Adipocyte (in vitro differentiated cells): ENCODE measurements at places on chromosomes 11 and 22.
A peak's percentile ranks its signal among the peaks of the same experiment; 100 is the strongest.

DNA sequence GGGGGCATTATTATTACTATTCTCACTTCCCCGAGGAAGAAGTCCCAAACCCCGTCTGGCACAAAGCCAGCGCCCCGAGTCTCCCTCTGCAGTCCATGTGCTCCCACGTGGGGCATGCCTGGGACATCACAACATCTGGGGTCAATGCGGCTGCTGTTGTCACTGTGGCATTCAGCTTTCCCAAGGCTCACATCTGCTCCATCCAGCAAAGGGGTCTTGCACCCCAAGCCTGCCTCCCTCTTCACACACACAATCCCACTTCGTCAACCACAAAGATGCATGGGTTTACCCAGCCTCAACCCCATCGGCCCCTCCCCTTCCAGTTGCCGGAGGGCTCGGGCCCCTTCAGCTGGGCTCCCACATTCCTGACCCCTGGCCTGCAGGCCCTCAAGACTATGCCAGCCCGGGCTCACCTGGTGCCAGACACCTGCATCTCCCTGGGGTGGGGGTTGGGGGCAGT is 23.5 kb upstream of the RTN4R start:
- DNase-seq, result no peak

DNA sequence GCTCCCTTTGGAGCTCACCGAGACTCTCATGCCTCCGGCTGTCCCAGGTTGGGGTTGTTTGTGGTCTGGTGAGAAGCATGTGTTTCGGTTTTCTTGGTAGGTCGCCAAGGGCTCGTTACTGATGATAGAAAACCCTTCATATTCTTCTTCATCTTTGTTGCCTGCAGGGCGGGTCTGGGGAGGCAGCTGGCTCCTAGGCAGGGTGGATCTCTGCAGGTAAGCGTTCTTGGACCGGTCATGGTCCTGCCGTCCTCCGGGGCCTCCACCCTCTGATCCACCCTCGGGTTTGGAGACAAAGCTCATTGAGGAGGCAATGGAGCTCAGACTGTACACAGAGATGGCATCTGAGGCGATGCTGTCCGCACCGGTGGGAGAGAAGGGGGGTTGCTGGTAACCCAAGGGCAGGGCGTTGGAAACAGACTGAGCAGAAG is 64.3 kb upstream of the PITPNB start:
- no peak for DNase-seq

DNA sequence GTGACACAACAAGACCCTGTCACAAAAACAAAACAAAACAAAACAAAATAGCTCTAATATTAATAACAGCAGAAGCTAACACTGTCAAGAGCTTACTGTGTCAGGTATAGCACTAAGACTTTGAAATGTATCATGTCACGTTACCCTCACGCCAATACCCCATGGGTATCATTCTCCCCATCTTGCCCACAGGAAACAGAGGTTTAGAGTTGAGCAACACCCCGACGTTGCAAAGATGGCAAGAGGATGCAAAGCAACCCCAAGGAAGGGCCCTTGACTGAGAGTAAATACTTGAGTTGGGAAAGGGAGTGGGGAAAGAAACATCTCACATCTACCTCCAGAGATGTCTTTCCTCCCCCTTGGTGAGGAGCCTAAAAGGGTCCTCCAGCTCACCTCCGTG is 366.8 kb downstream of the LARGE1 start:
- no peak for DNase-seq

DNA sequence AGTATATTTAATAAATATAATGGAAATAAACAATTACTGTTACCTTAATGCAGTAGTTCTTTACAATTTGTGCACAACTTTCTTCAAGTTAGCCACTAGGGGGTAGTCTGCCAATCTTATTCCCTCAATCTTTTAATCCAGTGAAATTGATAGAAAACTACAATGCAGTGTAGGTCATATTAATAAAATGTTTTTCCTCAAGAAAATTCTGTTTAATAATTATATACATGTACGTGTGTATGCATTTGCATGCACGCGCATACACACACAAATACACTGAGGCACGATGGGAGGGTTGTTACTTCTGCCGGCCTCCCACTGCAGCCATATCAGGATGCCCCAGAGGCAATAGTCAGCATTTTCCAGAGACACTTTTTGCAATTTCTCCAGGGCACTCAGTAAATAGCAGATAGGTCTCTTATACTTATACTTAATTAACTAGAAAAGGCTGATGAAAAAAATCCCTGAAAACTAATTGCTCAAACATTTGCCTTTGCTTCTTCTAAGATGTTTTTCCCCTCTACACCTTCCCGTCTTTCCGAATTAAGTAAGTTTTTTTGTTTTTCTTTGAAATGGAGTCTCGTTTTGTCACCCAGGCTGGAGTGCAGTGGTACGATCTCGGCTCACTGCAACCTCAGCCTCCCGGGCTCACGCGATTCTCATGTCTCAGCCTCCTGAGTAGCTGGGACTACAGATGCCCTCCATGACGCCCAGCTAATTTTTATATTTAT is 3.1 kb downstream of the GAB2 start:
- DNase-seq, result peak; percentile 73

- DNase-seq, result peak; percentile 47
Observed at GRCh38 chr11:62295504-62295903, 3.4 kb downstream of the SCGB1D4 start.

- peak; percentile 8 for DNase-seq
Observed at GRCh38 chr11:68954836-68955606, 25.8 kb downstream of the MRGPRD start.

GRCh38 chr11:10752061-10752460 is 1.0 kb downstream of the CTR9 start:
- DNase-seq, result no peak

DNA sequence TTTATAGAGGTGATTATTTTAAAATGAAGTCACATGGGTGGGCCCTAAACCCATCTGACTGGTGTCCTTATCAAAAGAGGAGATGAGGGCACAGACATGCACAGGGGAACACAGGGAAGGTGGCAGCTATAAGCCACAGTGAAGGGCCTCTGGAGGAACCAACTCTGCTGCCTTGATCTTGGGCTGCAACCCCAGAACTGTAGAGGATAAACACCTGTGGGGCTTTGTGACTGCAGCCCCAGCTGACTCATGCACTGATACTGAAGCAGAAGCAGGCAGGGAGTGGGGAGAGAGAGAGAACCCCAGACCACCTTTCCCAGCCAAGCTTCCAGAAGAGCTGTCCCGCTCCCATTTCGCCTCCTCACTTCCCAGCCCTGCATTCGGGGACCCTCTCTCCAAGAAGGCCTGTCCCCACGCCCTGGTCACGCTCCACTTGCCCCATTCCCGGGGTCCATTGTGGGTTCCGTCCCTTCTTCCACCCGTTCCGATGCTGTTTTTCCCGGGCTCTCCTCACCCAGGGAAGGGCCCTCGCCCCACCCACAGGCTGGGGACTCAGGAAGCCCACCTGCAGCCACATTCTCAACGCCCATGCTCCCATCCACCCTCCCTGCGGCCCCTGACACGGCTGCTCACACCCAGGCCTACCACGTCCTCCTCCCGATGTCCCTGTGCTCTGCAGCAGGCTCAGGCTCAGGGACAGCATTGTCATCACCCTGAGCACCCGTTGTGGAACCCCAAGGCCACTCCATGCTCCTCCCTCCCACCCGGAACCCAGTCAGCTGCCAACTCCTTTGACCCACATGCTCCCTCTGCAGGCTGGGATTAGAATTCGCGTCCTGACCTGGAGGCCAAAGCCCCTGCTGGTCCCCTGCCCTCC is 90.8 kb upstream of the SHANK2 start:
- DNase-seq, result peak; percentile 32

GRCh38 chr11:12005476-12005875 is 3.0 kb downstream of the DKK3 start:
- peak; percentile 87 for DNase-seq

DNA sequence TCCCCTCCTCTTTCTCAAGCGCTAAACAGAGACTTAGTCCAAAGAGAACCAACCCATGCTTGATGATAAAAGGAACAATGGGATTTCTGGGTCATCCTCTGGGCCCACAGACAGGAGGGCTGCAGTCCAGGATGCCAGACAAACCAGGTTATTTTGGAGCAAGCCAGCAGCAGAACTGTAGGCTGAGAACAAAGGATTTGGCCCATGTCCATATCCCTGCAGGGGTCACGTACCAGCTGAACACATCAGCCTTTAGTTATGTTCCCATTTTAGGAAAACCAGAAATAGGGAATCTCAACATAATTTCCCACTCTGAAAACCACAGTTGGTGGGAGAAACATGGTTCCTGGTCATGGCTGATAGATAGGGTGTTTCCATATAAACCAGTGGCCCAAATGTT is 533.6 kb upstream of the CADM1 start:
- no peak for DNase-seq

DNA sequence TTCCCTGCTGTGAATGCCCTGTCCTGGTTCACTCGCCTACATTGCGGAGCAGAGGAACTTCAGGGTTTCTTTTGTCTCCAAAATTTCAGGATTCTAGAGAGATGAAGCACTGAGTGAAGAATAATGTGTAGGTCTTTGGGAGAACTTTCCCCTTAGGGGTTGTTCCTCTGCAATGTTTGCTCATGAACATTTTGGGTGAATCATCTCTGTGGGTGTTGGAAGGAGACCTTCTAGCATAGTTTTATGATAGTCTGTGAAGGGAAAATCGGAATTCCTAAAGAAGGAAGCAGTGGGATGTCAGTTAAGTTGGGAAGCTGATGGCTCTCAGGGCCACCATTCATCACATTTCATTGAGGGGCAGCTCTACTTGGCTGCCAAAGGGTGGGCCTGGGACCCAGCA is 64.8 kb downstream of the MIAT start:
- DNase-seq, result peak; percentile 42

DNA sequence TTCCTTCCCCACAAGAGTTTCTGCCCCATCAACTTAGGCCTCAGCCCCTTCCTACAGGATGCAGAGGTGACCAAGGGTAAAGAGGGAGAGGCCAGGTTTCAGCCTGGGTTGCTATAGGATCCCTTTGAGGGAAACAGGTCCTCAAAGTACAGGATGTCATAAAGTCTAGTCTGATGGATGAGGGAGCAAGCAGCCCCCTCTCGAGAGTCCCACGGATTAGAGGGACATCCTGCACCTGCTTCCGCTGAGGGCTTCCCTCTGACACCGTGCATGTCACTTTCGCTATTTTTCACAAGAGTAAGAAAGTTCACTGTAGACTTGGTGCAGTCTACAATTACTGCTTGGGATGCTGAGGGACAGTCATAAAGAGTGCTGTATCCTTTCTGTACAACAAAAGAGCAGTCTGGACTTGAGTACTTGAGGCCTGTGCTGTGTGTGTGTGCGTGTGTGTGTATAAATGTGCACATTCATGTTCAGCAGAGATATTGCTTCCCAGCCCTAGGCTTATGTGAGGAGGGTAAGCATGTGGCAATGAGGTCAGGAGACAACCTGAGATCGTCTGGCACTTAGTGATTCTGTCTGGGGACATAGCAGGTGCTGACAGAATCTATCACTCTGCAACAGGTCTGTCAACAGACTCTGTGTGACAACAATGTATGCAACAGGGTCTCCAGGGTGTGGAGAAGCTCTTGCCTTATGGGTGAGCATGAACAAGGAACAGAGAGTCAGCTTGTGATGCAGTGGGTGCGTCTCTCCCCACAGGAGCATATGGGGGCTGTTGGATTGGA is 18.0 kb upstream of the CHST1 start:
- no peak for DNase-seq

GRCh38 chr22:48257685-48258055 is 1495.2 kb downstream of the TBC1D22A start:
- DNase-seq, result no peak

GRCh38 chr22:33920197-33920540 is at the start of gene LARGE1:
LARGE1 (minus strand) TSS chr22:33920476.
- DNase-seq, result peak; percentile 81

DNA sequence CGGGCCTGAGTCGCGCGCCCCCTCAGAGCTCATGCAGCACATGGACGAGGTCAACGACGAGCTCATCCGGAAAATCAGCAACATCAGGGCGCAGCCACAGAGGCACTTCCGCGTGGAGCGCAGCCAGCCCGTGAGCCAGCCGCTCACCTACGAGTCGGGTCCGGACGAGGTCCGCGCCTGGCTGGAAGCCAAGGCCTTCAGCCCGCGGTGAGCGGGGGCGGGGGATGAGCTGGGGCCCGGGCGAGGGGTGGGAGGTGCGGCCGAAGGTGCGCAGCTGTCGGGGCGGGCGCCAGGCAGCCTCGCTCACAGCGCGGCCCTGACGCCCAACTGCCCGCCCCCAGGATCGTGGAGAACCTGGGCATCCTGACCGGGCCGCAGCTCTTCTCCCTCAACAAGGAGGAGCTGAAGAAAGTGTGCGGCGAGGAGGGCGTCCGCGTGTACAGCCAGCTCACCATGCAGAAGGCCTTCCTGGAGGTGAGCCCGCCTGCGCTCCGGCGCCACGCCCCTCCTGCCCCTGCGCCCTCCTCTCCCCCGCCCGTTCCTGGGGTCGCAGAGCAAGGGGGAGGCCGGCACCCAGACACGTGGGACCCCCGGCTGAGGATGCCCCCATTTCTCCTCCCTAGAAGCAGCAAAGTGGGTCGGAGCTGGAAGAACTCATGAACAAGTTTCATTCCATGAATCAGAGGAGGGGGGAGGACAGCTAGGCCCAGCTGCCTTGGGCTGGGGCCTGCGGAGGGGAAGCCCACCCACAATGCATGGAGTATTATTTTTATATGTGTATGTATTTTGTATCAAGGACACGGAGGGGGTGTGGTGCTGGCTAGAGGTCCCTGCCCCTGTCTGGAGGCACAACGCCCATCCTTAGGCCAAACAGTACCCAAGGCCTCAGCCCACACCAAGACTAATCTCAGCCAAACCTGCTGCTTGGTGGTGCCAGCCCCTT is 20.5 kb downstream of the EPS8L2 start:
- peak; percentile 22 for DNase-seq

DNA sequence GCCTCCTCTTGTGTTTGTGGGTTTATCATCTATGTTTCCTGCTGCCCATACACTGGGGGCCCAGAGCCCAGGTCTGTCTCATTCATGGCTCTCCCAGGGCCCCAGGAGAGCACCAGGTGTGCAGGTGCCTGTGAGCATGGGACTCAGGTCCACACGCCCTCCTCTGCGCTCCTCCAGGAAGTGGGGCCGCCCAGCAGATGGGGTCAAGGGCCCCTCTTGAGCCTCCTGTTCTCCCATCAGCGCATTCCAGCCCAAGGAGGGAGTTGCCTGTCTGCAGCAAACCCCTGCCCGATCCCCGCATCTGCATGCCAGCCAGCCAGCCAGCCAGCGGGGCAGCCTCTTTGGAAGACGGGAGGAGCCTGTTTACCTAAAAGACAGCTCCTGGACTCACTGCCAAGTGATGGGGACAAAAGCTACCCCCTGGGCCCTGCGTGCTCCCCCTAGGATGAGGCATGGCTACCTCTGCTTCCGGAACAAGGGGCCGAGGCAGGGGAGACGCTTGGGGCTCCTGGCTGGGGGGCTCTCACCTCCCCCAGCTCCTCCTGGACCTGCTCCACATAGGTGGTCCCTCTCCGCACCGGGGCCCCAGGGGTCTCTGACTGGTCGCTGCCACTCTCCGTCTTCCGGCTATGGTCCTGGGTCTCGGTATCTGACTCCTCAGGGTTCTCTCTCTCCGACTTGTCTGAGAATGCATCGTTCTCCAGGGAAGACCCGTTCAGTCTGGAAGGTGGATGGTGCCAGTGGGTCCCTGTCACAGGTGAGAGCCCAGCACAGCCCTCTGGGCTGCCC is 49.7 kb upstream of the CARS1 start:
- DNase-seq, result no peak

GRCh38 chr11:59200423-59200746 is 12.3 kb downstream of the MPEG1 start:
- DNase-seq, result no peak
